ENCODE measurements at places on chromosomes 6 and 20.

DNA sequence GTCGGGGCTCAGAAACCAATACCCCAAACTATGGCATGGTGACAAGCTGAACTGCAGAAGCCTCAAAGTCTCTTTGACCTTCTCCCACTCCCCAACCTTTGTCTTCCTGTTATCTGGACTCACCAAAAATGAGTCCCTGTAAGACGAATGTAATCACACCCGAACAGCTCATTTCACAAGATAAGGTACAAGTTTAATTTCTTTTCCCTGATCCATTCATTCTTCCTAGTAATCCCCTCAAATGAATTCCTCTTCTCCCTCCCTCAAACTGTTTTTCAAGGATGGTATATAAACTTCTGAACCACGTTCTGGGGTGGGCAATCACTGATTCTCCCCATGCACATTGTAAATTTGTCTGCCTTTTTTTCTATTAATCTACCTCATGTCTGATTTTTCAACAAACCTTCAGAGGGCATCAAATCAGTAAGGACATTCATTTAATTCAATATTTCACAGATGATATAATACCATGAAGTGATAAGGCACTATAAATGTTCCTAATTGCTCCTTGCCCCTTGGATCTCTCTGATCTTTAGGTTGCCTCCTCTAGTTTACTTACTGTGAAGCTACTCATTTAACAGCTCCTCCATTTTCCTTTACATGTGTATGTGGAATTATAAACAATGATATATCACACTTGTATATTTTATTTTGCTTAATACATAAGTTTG is 77.2 kb downstream of the OR2B2 start:
- DNase-seq = no peak

GRCh38 chr6:166745801-166746668 is 119.0 kb upstream of the RPS6KA2 start:
- DNase-seq = no peak

DNA sequence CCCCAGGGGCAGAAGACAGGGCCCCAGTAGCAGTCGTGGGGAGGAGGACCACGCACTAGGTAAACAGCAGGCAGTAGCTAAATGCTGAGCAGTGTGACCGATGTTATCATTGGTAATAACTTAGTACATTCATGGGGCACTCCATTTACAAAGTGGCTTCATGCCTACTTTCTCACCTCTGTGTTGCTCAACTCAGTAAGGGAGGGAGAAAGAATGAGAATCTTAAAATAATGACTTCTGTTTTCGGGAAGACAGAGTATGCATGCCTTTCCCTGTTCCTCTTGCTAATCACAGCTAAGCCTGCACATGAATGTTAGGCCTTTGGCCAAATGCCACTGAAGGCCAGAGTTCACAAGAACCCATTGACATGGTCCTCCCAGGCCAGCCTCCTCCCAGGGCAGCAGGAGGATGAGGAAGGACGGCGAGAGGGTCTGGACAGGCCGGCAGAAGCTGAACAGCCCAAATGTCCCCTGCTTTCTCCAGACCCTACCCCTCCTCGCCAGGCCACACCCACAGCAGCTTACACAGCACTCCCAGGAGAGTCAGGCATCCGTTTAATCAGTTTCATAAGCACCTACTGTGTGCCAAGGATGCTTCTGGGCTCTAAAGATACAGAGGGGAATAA is 183.4 kb downstream of the ANKRD60 start:
- no peak for DNase-seq

DNA sequence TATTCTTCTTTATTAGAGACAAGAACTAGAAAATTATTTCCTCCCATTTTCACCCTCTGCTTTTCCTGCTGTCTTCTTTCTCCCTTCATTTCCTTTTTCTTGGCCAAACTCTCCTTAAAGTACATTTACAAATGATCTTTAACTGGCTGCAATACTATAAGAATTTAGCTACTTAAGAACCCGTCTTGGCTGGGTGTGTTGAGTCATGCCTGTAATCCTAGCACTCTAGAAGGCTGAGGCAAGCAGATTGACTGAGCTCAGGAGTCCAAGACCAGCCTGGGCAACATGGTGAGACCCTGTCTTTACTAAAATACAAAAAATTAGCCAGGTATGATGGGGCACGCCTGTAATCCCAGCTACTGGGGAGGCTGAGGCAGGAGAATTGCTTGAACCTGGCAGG is 39.3 kb upstream of the SRPK1 start:
- no peak for DNase-seq

GRCh38 chr6:131107151-131107550 is 28.1 kb upstream of the AKAP7 start:
- no peak for DNase-seq

- no peak for DNase-seq
Measured at GRCh38 chr20:37994512-37994911, 38.7 kb downstream of the TTI1 start.

DNA sequence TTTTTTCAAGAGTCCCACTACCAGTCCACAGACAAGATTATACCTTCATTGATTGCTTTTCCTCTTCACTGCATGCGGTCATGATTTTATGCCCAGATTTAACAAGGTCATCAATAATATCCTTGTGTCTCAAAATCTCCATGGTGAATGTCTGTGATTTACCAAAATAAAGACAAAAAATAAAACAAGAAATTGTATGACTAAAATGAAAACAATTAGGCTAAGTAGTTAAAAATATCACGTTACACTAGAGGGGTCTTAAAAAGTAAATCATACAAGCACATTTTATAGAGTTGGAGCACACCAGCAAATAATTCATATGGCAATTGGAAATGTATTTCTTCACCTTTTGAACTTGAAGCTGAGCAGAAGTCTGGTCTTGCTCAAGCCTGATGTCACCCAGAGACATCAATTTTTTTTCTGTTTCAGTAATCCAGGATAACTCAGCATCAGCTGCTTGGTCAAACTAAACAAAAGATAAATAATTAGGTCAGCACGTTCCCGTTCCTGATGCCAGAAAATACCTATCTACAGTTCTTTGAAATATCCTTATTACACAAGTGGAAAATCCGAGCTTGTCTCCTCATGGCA is 125.4 kb downstream of the DST start:
- DNase-seq = no peak

- no peak for DNase-seq
Measured at GRCh38 chr6:56659721-56660380, 17.2 kb upstream of the DST start.

DNA sequence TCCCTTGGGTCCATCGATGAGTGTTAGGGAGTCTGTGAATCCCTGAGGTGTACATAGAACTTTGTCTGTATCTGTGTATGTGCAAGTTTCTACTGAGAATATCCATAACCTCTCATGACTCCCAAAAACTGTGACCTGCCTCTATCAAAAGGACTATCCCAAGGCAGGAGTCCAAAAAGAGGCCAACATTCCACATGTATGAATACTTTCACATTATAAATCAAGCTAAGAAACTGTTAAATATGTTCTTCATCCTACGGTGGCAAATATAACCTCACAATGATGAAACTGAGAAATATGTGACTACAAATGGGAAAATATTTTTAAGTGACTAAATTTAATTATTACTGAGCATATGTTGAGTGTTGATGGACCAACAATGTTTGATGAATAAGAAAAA is 16.1 kb upstream of the STX11 start:
- DNase-seq = no peak

DNA sequence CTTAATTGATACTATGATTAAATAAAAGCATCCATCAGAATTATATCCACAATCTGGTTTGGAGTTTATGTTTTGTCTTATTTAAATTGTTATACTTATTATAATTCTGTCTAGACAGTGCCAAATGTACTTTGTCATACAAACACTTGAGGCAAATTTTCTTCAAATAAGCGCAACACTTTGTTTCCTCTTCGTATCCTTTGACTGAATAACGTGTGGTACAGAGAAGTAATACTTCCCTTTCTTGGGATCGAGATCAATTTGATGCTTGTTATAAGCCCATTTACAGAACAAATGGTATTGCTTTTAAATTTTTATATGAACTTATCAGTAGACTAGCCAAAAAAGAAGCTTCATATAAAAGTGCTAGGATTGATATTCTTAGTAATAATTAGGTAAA is 111.0 kb downstream of the ATG5 start:
- DNase-seq = no peak

GRCh38 chr20:731891-732560 is 36.3 kb downstream of the SLC52A3 start:
- no peak for DNase-seq

DNA sequence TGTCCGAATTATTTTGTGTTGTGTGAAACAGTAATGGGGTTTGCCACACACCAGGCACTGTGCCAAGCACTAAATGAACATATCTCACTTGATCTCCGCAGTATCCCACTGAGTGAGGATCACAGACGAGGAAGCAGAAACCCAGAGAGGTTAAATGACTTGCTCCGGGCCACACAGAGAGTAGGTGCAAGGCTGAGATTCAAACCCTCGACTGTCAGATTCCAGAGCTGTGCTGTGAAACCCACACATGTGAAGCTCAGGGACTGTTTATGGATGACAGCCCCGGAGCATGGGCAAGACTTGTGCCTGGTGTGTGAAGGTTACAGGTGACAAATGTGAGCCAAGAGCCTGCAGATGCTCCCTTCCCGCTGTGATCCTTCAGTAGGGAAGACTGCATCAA is 87.8 kb upstream of the SIRPA start:
- DNase-seq = no peak

- no peak for DNase-seq
Measured at GRCh38 chr6:1336246-1336843, 24.4 kb downstream of the FOXQ1 start.

- DNase-seq = no peak
Measured at GRCh38 chr6:63923139-63923739, 287.6 kb downstream of the PHF3 start.

GRCh38 chr6:159726255-159726917 is 920 bp upstream of the WTAP start:
- DNase-seq = no peak

GRCh38 chr6:118485601-118486550 is 62.2 kb upstream of the PLN start:
- DNase-seq = no peak

- no peak for DNase-seq
Measured at GRCh38 chr20:44038681-44039123, 124.0 kb downstream of the TOX2 start.

- no peak for DNase-seq
Measured at GRCh38 chr20:11178946-11179654, 505.3 kb upstream of the JAG1 start.

- DNase-seq = no peak
Measured at GRCh38 chr20:56166781-56167465, 81.6 kb upstream of the MC3R start.

DNA sequence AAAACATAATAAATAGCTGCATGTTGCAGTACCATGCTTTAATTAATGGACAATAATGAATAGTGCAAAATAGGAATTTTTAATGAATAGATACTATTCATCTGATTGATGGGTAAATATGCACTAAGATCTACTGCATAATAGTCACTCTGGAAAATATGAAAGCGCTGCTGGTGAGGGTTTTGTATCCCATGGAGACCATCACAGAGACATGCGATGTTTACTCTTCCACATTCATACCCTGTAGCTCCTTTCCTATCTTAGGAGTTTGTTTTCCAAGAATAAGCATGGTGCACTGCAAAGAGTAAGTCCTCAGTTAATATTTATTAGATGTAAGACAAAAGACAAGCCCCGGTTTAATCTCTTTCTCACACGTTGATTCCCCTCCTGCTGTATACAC is 81.4 kb downstream of the NRSN1 start:
- DNase-seq = no peak

DNA sequence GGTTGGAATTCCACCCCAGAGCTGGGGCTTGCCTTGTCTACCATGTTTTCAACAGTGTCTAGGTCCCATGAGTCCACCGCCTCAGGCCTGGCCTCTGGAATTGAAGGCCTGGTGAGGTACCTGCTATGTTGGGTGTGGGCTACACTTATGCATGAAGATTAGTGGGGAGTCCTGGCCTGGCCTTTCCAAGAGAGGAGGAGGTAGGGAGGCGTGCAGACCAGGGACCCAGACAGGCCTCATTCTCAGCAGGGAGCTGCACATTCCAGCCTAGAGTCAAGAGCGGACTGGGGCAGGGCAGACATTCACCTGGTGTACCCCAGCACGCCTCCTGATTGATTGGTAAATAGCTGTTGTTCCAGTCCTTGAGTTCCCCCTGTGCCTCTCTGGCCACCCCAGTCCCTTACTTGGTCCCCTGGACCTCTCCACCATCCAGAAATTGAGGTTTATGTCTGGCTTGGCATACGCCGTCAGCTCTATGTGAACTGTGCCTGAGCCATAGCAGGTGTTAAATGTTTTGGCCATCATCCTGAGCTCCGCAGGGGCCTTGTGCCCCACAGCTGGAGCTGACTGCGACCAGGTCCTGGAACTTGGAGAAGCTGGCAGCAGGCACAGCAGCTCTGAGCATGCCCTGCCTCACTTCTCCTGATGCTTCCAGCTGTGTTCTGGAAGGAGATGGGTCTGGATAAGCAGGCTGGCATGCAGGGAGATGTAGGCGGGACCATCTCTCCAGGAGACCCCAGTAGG is 8.2 kb upstream of the VEGFA start:
- DNase-seq = no peak

DNA sequence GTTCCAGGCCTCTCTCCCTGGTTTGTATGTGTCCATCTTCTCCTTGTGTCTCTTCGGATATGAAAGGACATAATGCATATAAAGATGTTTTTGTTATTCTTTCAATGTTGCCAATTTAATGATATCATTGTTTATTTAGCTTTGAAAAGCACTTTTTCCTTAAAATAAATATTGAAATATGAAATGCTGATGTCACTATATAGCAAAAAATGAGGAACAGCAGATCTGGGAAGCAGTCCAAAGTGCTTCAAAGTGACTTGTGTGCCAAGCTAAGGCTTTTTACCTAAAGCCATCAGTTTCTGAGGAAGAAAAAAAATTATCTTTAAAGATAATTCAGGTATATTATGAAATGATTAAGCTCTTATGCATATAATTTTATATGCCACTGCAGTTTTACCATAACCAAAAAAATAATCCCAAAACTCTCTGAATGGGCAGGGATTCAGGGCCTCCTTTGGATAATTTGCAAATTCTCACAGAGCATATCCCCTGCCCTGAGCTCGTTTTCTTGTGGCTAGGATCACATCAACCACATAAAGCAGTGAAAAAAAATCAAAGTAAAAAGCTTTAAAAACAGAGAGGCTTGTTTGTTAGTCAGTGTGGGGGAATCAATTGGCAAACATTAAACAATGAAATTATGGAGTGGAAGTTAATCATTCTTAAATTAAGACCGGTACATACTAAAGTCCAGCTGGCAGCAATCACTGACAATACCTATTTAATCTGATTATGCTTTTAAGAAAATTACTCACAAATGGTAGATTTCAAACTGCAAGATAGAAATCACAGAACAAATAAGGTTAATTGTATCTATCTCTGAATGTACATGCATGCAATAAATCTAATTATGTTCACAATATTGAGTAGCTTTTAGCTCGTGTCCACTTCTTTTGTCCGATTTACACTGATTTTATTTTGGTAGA is 1027.9 kb upstream of the ADGRB3 start:
- no peak for DNase-seq

All from activated CD8-positive, alpha-beta T cell treated with anti-CD3 and anti-CD28 coated beads, Interleukin-2, amount 10 ng/mL, durations not matched to agents 7 days and 5 days (primary cell).